Stimulated activated CD4-positive, alpha-beta T cell treated with anti-CD3 and anti-CD28 coated beads, TNF-alpha, amount 100 ng/mL, for 1 hour (primary cell): ENCODE measurements at places on chromosomes 7 and 10.

DNA sequence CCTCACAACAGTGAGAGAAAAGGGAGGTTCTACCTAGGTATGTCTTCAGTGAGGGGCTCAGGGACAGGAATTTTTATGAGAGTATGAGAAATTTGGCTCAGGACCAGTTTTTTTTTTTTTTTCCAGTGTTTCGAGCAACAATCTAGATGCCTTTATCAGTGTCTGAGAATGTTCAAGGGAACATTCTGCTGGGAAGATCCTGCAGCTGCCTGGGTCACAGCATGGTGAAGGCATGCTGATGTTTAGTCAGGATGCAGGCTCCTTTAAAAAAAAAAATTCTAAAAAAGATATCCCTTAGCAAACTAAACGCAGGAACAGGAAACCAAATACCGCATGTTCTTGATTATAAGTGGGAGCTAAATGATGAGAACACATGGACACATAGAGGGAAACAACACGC is 31.0 kb downstream of the SBDS start:
- DNase-seq, result no peak

GRCh38 chr7:2388637-2388954 is 14.8 kb upstream of the CHST12 start:
- no peak for DNase-seq

DNA sequence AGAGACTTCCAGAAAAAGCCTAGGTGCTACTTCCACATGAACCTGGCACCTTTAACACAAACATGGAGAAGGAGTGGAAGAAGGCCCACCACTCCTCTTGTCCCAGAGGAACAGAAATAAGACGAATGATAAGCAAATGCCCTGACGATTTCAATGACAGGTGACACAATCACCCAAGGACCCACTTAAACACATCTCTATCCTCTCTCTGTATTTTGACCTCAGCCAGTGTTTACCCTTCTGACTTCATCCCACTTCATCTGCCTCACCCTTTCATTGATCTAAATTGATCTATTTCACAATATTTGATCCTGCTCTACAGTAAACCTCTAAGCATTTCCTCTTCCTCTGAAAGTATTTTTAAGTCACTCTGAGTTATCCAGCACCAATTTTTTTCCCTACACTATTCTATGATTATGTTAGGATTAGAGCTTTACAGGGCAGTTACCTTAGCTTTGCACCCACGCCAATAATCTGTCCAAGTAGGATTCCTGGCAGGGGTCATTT is 9.1 kb downstream of the GOT1 start:
- DNase-seq, result no peak

- no peak for DNase-seq
These were observed 27.1 kb downstream of the ABCB4 start for GRCh38 chr7:87448388-87448787.

DNA sequence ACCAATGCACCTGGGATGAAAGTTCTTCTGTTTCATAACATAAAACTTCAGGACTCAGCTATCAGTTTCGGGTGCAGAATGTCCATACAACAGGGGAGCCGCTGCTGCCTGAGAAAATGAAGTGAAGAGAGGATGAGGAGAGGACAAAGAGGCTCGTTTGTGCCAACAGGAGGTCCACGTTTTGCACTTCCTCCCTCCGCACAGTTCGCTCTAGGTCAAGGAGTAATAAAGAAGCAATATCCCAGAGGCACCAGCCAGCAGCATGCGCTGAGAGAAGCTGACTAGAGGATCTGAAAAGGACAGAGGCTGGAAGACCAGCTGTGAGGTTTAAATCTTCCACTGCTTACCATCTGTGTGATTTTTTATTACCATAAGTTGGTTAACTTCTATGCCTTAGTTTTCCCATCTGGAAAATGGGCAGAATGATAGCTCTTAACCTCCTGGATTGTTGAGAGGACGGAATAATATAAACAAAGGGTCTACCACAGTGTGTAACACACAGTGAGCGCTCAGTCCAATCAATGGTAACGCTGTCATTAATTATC is 709 bp downstream of the GPAM start:
- no peak for DNase-seq

- no peak for DNase-seq
These were observed 15.0 kb downstream of the INSIG1 start for GRCh38 chr7:155312633-155313032.

DNA sequence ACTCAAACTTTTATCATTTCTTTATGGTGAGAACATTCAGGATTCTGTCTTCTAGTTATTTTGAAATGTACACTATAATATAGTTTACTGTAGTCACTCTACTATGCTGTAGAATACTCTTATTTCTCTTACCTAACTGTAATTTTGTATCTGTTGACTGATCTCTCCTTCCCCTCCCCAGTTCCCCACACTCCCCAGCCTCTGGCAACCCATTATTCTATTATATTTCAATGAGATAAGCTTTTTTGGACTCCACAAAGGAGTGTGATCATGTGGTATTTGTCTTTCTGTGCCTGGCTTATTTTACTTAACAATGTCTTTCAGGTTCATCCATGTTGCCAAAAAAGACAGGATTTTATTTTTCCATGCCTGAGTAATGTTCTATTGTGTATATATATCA is 71.4 kb upstream of the DYNC1I1 start:
- DNase-seq, result no peak

DNA sequence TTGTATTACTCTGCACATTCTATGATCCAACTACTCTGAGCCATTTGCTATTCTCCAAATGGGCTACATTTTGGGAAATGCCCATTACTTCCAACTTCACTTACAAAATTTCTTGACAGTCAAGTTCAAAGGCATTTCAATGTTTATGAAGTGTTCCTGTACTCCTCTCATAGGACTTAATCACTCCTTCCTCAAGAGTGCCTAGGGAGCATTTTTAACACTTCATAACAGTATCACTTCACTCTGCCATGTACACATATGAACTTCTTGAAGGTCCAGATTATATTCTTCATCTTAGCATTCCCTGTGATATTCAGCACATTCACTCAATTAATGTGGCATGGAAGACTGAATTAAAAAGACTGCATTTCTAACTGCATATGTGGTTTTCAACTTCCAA is 21.6 kb downstream of the OSBPL3 start:
- no peak for DNase-seq

DNA sequence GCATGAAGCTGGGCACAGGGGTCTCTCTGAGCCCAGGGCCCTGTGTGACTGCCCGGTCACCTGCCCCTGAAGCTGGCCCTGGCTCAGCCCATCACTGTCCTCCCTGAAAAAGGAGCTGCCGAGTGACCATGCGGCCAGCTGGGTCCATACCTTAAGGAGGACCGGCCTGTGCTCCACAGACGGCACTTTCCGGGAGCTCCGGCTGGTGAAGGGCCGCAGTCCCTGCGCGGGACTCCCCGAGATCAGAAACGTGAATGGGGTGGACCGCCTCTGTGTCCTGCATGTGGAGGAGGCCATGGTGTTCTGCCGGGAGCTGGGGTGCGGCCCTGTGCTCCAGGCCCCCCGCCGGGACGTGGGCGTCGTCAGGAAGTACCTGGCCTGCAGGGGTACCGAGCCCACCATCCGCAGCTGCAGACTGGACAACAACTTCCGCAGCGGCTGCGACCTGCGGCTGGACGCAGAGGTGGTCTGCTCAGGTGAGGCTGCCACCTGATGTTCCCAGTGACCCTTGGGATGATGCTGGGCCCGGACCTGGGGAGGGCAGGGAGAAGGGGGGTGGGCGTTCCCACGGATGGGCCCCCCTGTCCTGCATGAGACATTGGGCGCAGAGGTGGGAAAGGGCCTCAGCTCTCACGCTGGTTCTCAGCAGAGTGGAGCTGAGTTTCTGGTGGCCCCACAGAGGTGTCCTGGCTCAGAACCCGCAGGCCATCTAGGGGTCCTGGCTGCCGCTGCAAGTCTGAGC is 3.5 kb downstream of the SCART1 start:
- no peak for DNase-seq

GRCh38 chr10:90437452-90437851 is 420.4 kb downstream of the HTR7 start:
- no peak for DNase-seq
